ENCODE measurements at places on chromosomes 3 and 15.
A peak's percentile ranks its signal among the peaks of the same experiment; 100 is the strongest.

DNA sequence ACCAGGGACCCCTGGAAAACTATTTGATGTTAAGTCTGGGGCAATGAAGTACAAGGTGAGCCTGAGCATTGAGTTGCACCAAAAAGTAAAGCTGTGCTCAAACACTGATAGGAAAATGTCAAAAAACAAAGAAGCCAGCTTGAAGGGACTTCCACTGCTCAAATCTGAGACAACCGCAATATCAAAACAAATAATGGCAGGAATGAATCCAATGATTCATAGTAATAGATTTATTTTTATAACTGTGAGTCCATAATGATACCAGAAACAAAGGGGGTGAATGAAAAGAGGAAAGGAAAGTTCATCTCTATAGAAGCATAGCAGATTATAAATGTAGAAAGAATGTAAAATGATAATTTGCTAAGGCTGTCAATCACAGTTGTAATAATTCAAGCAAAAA lies 237.3 kb upstream of the ZBTB20 start:
- no peak for DNase-seq

DNA sequence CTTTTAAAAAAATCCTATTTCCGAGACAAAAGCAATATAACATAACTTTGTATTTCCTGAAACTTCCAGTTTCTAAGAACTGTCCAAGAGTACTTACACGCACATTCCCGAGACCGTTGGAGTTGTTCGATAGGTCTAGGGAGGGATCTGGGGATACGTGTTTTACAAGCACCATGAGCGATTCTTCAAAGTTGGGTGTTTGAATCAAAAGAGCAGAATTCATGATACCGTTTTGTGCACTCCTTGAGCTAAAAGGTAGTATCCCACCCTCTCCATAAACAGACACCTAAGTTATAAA lies 700 bp upstream of the EDEM1 start:
- no peak for DNase-seq

- no peak for DNase-seq
These were observed 16.7 kb downstream of the NRROS start for GRCh38 chr3:196656213-196656612.

DNA sequence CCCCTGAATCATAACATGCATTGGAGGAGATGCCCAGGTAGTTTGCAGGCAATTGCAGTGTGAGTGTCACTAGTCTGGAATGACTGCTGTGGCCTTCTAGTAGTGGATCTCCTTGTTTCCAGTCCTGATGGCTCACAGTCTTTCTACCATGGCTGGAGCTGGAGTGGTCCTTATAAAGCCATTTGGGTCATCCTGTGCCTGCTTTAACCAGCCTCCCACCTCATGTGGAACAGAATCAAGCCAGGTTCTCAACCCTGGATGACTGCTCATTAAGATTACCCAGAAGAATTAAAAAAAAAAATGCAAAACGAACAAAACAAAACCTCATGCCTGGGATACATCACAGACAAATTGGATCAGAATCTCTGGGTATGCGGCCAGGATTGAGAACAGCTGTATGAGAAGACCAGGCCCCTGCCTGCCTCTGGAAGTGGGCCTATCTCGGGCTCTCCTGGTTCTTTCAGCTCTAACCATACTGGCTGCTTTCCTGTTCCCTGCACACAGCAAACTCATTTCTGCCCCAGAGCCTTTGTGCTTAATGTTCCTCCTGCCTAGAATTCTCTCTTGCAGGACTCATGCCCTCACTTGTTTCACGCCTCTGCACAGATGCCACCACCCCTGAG lies 96.4 kb downstream of the ITPR1 start:
- no peak for DNase-seq

DNA sequence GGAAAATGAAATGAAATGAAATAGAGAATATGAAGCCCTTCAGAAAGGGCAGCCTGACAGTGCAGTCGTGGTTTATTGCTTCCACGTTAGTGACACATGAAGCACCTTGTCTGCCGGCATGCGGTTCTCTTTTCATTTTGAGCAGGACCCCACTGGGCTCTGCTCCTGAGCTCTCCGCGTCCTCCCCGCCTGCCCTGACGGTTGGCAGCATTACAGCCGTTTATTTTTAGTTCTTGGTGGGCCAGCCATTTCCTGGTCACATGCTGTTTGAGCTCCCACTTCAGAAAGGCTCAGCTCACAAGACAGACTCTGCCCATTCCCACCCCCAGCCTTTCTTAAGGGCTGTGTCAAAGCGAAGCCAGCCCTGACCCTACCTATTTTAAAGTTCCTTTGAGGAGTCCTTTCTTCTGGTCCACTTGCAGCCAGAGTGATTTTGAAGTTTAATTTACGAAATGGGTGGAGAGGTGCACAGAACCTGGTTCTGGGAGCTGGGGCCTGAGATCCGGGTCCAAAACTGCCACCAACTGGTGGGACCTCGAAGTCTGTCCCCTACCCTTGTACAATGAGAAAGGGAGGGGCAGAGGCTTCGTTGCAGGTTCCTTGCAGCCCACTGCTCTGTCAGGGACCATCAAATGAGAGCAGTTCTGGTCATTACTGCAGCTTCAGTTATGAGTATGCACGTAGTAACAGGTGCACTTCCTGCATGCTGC lies 60.1 kb downstream of the MGLL start:
- no peak for DNase-seq

- no peak for DNase-seq
These were observed 264.4 kb upstream of the ZNF717 start for GRCh38 chr3:76049776-76050175.

DNA sequence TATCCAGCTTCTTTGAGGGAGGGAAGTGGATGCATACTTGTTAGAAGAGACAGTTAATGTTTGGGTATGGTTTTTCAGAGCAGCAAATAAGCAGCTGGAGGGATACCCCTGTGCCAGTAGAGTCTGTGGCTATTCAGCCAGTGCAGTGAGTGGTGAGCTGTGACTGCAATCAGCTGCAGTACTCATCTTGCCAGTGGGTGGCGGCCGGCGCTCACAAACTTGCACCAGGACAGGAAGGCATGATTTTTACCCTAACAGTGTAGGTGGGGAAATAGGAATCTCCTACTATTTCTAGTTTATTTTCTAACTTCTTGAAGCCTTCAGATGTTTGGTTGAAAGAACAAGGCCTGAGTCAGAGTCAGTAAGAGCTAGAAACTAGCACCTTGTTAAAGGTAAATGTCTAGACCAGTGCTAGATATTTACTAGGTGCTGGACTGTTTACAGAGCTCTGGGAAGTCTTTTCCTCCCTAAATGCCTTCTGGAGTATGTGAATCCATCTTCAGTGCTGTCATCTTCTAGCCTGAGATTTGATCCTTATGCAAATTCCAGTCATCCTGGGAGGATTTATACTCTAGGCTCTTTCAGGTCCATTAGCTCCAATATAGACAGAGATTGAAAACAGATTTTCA lies 23.6 kb downstream of the TIMP4 start:
- DNase-seq: peak; percentile 66

GRCh38 chr3:64467255-64467944 lies 220.4 kb downstream of the ADAMTS9 start:
- no peak for DNase-seq

- peak; percentile 79 for DNase-seq
These were observed at the start of gene PLXNA1 for GRCh38 chr3:126982471-126983175. Gene PLXNA1, plus strand, starts transcription at chr3:126983115. Its CDS starts 5,479 bp downstream, at chr3:126988594.

DNA sequence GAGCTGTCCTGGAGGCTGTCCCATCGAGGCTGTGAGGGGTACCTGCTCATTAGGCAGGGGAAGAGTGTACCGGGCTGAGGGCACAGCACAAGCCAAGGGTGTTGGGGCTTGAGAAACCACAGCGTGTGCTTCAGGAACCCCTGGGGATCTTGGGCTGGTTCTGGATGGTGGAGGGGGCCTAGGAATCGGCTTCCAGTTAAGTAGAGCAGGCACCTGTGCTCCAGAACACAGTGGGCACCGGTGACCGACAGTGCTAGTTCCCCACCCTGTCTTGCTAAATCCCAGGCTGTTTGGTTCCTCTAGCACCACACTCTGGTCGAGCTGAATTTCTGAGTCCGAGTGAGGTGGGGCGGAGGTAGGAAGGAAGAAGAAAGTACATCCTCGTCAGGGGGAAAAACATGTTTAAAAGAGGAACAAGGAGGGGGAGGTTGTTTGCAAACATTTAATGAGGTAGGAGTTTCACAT lies 29.1 kb downstream of the SLC6A6 start:
- no peak for DNase-seq

- no peak for DNase-seq
These were observed 61.7 kb upstream of the VGLL3 start for GRCh38 chr3:87052499-87053260.

DNA sequence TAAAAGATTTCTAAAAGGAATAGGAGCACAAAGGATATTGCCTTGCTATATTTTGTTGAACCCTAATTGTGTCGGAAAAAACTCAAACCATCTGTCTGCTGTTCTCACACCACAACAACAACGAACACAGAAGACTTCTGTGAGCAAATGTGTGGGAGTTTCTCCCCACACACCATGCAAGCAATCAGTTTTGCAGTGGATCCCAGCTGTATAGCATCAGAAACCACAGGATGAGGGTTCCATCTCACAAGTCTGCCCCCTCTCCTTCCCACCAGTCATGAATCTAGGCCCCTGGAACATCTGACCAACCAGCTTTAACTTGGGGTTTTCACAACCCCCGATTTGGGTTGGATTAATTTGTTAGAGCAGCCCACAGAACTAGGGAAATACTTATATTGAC lies 91.3 kb upstream of the SLC4A7 start:
- no peak for DNase-seq

- DNase-seq: peak; percentile 66
These were observed 116.1 kb downstream of the ANP32A start for GRCh38 chr15:68704496-68705021.

GRCh38 chr15:95595759-95596158 lies 734.7 kb upstream of the NR2F2 start:
- DNase-seq: no peak

DNA sequence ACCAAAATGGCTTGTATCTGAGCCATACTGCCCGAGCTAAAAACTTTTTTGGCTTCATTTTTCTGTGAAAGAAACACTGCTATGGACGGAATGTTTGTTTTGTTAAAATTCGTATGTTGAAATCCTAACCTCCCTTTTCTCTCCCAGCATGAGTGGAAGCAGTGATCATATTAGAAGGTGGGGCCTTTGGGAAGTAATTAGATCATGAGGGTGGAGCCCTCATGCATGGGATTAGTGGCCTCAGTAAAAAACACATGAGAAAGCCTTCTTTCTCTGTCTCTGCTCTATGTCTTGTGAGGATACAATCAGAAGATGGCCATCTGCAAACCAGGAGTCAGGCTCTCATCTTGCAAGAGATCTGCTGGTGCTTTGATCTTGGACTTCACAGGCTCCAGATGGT lies 7.4 kb upstream of the FNDC3B start:
- DNase-seq: no peak

GRCh38 chr3:87478716-87479115 lies 202.3 kb upstream of the POU1F1 start:
- no peak for DNase-seq

- no peak for DNase-seq
These were observed 332.0 kb upstream of the GRM7 start for GRCh38 chr3:6528951-6529350.

- no peak for DNase-seq
These were observed 7.8 kb upstream of the ACSBG1 start for GRCh38 chr15:78242128-78242527.

- DNase-seq: no peak
These were observed 137.5 kb downstream of the XXYLT1 start for GRCh38 chr3:195133462-195133861.

DNA sequence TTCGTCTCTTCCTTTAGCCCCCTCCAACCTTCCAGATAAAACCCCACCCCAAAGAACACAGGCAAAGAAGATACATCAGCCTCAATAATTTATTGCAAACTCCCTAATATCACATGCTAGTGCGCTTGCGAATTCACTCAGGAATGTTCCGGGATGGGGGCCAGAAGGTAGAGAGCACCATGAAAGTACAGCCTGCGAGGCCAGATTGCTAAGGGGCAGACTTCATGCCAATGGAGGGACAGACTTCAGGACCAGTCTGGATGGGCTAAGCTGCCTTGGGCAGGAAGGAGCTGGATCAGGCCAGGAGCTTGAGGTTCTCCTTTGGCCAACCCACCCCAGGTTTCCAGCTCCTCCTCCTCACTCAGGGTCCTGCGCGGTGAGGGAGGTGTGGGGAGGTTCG lies 13.4 kb downstream of the CIDEC start:
- no peak for DNase-seq

DNA sequence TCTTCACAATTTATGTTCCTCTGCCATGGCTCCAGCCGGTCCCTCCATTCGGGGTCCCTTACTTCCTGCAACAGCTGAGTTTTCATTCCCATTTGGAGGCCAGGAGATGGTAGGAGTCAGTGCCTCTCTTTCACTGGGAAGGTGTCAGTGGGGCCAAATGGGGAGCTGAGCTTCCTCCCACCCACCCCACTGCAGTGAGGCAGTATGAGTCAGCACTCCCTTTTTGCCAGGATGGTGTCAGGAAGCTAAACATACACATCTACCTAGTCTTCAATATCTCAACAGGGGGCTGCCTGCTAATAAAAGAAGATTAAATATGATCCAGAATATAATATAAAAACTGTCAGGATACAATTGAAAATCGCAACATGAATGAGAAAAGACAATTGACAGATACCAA lies 12.7 kb upstream of the ACTC1 start:
- no peak for DNase-seq

DNA sequence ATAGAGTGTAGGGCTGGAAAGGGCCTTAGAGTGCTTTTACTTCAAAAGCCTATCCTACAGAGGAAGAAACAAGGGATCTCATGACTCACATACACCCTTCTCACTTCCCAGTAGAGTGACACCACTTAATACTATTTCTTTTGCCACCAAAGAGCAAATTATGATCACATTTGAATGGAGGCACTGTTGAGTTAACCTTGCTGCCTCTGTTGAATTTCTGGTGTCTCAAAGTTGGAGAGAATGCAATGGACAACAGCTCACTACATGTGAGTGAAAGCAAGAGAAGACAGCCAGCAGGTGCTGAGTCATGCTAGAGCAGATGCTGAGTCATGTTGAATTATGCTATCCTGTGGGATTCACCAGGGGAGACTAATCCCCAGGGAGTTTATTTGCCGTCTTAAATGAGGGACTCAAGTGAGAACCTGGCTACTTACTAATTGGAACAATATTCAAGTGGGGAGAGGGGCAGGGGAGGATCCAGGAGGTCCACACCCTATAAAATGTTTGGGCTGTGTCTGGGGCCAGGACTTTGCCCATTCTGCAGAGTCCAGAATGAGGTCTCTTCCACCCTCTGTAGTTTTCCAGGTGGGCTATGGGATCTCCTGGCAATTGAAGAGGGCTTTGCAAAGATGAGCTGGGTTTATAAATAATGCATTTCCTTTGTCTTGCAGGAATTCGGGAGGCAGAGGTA lies 35.8 kb downstream of the ST8SIA2 start:
- peak; percentile 63 for DNase-seq

DNA sequence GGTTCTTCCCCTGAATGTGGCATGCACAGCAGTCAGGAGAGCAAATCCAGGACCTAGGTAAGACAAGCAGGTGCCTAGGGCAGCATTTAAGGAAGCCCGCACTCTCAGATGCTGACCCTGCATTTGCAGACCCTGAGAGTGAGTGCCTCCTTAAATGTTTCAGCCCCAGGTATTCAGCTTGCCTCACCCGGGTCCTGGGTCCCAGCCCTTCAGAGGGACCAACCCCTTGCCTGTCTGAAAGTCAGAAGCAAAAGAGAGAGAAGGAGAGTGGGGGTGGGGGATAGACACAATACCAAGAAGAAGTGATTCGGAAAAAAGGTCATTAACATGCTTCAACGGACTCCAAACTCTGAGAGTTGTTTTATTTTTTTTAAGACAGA lies 75.0 kb downstream of the MEGF11 start:
- no peak for DNase-seq
